ENCODE measurements at places on chromosomes 5 and 9.

DNA sequence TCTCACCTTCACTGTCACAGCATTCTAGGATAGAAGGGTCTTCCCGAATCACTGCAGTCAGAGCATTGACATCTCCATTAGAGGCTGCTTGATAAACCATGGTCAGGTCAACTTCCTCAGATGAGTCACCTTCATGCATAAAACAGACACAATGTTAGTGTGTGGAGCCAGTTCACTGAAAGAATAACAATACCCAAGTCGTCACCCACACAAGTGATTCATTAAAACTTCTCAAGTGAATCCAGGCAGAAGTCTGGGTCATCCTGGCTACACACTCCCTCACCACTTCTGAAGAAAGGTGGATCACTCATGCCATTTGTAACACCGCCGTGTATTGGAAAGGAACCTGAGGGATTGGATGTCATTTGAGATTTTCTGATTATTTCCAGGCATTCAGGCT lies 49.6 kb downstream of the ANKRD55 start:
- no peak for DNase-seq

DNA sequence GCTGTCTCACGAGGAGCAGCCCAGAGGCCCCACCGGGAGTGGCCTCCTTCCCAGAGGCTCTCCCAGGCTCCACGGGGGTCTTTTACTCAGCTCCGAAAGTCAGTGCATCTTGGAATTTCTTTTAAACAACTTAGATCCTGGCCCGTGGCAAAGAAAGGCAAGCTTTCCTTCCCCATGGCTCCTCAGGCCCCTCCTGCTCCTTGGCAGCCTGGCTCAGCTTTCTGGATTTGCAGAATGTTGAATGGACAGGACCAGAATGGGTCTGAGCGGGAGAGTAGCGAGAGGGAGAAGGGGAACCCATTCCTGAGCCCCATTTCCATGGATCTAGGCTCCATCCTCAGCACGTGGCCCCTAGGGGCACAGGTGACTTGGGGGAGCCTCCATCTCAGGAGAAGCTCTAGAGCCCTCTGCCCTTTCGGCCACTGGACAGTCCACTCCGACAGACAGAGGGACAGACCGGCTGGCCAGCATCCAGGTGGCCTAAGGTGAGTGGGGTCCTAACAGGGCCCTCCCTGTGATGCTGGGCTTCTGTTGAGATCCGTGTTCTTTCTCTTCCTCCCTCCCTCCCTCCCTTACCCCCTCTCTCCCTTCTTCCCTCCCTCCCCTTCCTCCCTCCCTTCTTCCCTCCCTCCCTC lies 173.9 kb upstream of the PPP1R26 start:
- no peak for DNase-seq

- no peak for DNase-seq
Measured at GRCh38 chr9:28155067-28155466, 581.8 kb upstream of the C9orf72 start.

DNA sequence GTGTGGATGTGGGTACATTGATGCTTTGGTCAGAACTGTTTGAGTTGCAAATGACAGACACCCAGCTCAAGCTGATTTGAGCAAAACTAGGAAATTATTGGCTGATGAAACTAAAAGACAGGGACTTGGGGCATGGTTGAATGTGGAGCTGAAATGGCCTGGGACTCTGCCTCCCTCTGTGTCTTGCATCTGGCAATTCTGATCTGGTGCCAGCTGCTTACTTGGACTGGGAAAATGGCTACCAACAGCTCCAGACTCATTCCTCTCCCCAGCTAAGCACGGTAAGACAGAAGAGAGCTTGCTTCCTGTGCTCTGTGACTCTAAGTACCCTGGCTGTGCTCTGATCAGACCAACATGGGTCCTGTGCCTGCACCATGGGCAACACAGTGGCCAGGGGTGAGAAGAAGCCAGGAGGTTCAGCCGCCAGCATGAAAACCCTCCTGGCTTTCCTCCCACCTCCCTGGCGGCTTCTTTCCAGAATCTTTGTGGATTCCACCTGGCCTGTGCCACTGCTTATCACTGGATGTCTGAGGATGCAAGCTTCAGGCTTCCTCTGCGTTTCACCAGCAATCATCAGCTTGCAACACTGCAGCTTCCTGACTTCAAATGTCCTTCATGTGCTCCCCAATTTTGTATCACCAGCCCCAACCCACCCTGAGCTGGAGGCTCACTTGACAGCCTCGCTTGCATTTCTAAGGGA lies 44.1 kb downstream of the C5orf15 start:
- no peak for DNase-seq

DNA sequence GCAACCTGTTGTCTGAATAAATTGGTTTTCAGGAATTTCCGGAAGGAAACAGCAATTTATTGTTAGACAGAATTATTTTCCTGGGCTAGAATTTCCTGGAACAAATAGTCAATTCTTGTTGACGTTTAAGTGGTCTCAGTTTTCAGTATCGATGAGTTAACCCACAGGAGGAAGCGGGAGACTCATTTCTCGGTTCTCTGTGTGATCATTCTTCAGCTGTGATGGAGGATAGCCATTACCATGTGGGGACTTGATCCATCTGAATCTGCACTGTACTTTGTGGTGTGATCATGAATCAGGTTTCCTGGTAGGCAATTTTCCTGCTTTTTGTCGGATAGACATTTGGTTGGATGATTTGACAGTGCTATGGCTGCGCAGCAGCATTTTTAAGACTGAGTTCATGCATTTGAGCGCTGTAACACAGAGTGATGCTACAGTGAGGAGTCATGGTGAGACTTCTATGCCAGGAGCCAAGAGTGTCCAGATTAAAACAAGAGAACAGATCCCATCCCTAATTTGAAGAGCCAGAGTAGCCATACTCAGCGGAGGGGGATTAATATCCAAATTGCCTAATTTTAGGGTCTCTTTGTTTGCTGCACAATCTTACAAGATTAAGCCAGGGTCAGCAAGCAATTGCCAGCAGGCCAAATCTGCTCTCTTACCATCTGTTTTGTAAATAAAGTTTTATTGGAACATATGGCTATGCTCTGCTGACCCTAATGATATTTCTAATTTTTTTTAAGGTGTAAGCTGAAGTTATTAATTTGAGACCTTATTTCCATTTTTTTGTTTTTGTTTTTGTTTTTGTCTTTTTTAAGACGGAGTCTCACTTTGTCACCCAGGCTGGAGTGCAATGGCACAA lies 355.9 kb downstream of the RAB3C start:
- no peak for DNase-seq

DNA sequence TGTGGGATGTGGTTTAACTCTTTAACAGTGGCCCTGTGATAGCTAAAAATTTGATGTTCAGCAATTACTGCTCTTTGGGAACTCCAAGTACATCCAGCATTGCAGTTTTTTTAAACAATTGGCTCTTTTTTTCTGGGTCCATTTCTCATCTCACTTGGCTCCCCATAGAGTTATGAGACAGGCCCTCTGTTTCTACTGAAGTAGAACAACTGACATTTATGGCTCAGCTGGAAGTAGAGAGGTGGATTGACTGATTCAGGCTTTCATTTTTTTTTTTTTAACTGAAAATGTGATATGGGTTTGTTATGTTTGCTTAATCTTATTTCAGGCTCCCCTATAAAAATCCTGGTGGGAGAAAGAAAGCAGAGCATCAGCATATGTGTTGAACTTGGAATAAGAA lies 96.6 kb upstream of the CD180 start:
- no peak for DNase-seq

- DNase-seq = no peak
Measured at GRCh38 chr5:137209232-137209809, 289.8 kb downstream of the SPOCK1 start.

DNA sequence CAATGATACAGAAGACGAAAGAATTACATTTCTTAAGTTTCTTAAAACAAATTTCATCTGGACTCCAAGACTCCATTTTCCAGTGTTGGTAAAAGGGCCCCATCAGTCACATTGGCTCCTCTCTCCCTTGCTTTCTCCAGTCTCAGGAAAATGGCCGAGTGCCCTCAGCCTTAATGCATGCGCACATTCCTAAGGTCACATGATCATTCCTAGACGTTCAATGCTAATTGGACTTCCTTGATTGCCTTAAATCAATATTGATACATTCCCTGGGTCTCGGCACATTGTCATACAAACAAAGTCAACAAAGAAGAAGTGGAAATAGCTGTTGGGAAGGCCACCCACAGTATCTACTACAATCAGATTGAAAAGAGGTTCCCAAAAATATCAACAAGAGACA lies 413.6 kb upstream of the GRAMD2B start:
- DNase-seq = no peak

- no peak for DNase-seq
Measured at GRCh38 chr9:121750259-121750714, 98.9 kb downstream of the DAB2IP start.

DNA sequence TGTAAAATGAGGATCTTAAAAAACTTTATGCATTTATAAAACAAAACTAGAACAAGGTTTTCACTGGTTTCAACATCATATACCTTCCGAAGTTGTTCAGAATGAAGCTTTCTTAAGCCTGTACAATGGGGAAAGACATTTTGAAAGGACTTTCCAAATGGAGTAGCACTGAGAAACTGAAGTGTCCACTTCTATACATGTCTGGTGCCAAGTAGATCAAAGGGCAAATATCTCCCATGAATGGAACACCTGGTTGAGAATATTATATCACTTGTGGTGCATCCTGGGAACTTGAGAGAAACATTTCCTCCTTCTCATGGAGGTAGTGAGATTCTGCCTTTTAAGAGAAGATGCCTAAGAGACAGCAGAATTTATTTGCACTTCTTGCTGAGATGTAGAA lies 182.1 kb upstream of the ACTBL2 start:
- DNase-seq = no peak

DNA sequence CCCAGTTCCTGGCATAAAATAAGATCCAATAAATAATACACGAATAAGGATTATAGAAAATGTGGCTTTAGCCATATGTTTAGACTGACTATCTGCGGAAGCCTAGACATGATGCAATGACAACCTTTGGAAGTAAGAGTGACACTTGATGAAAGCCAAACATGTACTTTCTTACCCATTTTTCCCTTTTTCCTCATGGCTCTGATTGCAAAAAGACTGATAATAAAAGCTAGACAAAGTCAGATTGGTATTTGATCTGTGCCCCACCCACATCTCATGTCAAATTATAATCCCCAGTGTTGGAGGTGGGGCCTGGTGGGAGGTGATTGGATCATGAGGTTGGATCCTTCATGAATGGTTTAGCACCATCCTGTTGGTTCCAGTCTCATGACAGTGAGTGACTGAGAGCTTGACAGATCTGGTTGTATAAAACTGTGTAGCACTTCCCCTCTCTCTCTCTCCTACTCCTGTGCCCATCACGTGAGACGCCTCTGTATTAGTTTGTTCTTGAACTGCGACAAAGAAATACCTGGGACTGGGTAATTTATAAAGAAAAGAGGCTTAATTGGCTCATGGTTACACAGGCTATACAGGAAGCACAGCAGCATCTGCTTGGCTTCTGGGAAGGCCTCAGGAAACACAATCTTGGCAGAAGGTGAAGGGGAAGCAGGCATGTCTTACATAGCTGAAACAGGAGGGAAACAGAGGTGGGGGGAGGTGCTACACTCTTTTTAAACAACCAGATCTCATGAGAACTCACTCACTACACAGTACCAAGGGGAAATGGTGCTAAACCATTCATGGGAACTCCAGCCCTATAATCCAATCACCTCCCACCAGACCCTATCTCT lies 243.4 kb upstream of the PIK3R1 start:
- DNase-seq = no peak

- DNase-seq = no peak
Measured at GRCh38 chr5:150647275-150648251, 7.1 kb downstream of the SYNPO start.

DNA sequence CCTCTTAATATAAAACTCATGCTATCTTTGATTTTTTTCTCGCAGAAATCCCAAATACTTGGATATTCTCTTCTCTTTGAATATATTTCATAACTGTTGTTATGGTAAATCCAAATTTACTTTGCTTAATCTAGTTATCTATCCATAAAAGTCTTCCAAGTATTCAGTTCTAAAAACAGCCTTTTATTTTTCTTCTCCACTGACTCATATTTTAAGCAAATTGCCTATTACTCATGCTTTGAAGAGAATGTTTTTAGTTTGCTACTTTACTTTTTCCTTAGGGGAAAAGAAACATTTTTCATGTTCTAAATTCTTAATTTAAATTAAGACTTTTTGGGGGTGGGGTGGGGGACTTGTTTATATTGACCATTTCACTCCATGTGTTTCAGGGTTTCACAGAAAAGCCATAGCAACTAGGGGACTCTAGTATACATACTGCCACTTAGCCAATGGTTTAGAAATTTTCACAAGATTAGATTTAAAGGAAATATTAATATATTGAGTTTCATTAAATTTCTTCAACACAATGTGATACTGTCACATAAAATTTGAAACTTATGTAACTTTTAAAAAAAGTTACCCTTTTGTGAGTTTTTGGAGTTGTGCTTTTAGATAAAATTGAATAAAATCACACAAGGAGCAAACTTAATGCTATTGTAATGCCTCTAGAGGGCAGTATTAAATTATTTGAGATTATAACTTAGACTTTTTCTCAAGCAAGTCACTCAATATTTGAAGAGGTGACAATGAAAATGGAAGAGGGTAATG lies 545.8 kb upstream of the ARRDC3 start:
- no peak for DNase-seq

GRCh38 chr5:150481708-150481965 lies 26.3 kb upstream of the NDST1 start:
- DNase-seq = no peak

- no peak for DNase-seq
Measured at GRCh38 chr5:149581931-149582768, 852 bp downstream of the ARHGEF37 start.

- no peak for DNase-seq
Measured at GRCh38 chr5:133370904-133371303, 241.4 kb downstream of the FSTL4 start.

DNA sequence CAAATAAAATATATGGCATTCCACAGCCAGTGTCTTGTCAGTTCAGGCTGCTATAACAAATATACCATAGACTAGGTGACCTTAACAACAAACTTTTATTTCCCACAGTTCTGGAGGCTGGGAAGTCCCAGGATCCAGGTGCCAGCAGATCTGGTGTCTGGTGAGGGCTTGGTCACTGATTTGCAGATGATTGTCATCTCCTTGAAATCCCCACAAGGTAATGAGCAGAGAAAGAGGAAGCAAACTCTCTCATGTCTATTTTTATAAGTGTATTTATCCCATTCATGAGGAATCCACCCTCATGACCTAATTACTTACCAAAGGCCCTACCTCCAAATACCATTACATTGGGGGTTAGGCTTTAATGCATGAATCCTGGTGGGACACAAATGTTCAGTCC lies 663.2 kb downstream of the TLR4 start:
- no peak for DNase-seq

DNA sequence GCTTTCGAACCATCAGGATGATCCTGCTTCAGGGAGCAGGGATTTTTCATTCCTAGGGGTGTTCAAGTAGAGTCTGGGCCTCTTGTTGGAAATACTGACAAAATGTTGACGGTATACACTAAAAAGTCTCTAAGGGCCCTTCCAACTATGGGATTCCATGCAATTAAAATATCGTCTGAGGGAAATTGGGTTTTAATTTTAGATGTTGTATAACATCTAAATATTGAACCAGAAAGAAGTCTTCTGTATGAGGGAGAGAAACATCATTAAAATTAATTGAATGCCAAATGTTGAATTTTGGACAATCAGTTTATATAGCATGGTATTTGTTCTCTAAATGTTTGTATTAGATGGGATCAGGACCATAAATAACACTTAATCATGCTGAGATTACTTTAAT lies 25.7 kb upstream of the DAB2 start:
- no peak for DNase-seq

GRCh38 chr9:19130436-19130835 lies 3.1 kb upstream of the PLIN2 start:
- DNase-seq = no peak
